ENCODE measurements at places on chromosomes 2 and 18.

- peak; percentile 55 for DNase-seq
Observed at GRCh38 chr18:54888933-54889332, 60.7 kb downstream of the RAB27B start.

DNA sequence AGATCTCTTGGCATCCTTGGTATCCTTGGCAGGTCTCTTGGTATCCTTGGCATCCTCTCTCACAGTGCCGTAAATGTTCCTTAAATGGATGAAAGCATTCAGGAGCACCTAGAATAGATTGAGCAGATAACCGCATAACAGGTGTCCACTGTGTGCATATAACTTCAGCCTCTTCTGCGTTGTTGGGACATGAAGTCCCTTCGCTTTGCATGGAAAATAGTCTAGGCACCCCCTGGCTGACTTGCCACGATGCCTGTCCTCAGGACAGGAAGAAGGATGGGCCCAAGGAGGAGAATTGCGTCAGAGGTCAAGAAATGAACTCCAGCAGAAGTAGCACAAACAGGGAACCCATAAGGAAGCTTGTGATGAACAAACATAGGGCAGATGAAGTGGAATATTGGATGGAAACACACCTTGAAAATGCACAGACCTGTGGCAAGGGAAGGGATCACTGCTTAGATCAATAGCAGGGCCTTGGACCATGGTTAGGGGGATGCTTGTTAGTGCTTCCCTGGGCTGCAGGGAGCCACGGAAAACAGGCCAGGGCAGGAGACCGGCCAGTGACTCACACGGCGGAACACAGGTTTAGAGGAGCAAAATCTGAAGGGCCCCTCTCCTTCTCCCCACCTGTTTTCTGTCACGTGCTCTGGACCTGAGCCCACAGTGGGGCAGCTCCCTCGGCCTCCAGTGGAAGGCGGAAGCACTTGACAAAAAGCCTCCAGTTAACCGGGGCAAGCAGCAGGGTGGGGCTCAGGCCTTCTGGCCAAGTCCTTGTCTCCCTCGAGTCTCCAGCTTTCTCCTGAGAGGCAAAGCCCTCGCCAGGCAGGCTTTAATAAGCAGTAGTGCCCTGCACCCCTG lies 99.2 kb upstream of the ASAP2 start:
- no peak for DNase-seq

DNA sequence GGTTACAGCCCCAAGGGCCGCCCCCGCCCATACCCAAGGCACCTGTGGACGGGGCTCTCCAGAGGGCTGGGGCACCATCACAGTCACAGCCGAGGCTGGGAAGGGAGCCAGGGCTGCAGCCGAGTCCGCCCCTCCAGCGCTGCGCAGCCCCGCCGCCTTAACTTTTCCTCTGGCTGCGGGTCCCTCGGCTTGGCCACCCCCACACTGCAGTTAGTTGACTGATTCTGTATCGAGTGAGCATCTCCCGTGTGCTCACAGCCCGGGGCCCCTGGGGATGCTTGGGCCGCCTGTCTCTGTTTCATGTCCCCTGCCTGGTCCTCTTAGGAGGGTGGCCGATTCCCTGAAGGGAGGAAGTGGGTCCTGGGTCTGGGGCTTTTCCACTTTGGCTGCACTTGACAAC lies 33.7 kb downstream of the EMILIN2 start:
- DNase-seq, result no peak

DNA sequence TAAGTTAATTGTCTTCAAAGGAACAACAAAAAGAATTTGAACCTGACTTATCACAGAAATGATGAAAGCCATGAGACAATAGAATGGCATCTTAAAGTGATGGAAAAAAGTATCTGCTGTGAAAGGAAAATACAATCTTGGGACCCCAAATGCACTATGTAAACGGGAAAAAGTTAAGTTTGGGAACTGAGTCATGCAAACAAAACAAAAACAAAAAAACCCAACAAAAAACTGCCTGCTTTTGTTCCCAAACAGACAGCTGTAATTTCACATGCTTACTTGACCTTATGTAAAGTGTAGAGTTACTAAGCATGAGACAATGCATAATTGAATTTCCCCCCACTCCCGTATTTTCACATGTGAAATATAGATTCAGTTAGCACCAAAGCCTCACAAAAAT lies 122.1 kb upstream of the RBMS1 start:
- no peak for DNase-seq

GRCh38 chr2:241950413-241951315 lies 81.1 kb downstream of the RTP5 start:
- peak; percentile 61 for DNase-seq

- no peak for DNase-seq
Observed at GRCh38 chr2:166032361-166032760, 78.8 kb upstream of the TTC21B start.

DNA sequence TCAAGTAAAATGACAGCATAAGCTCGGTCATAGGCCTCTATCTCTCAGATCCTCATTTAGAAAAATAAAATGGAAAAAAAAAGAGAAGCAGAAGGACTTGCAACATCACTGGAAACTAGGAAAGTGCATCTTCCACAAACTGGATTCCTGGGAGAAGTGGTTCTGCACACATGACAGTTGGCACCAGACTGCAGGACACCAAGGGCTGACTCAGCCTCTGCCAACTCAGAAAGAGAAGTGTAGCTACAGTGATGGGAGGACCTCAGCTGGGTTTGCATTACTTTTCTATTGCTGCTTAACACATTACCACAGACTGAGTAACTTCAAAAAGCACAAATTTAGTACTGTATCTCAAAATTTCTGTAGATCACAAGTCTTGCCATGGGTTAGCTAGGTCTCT lies 409.5 kb upstream of the GCFC2 start:
- no peak for DNase-seq

DNA sequence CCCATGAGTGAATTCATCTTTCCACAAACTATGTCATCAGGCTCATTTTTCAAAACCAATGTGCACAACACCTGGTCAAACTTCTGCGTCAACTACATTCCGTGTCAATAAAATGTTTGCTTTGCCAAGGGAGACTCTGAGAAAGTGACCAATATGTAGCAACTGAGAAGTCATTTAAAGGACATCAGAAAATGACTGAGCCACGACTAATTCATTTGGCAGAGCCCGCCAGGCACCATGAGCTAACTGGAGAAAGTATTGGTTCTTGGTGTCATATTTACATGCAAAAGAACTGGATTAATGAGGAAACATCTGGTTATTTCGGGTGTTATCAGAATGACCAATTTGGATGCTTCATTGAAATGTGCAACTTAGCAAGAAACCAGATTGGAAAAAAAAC lies 7.2 kb downstream of the RND3 start:
- DNase-seq, result peak; percentile 84

DNA sequence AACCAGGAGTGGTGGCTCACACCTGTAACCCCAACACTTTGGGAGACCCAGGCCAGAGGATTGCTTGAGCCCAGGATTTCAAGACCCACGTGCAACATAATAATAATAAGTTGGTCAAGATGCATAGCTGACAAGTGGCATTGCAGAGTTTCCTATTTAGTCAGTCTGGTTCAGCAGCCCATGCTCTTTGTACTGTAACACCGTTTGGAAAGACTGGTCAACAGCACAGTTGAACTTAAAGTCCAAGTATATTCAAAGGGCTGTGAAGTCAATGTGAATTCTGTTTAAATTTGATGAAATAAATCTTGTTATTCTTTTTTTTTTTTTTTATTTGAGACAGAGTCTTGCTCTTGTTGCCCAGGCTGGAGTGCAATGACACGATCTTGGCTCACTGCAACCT lies 1.5 kb upstream of the TRMT61B start:
- DNase-seq, result no peak

- peak; percentile 35 for DNase-seq
Observed at GRCh38 chr2:19675003-19675629, 226.7 kb downstream of the TTC32 start.

GRCh38 chr2:17867133-17867532 lies 11.3 kb upstream of the KCNS3 start:
- no peak for DNase-seq

- peak; percentile 84 for DNase-seq
Observed at GRCh38 chr2:203786549-203787351, 80.3 kb downstream of the CD28 start.

GRCh38 chr2:114699423-114699944 lies 257.0 kb downstream of the DPP10 start:
- no peak for DNase-seq

GRCh38 chr2:84293791-84294380 lies 165.2 kb downstream of the SUCLG1 start:
- no peak for DNase-seq

DNA sequence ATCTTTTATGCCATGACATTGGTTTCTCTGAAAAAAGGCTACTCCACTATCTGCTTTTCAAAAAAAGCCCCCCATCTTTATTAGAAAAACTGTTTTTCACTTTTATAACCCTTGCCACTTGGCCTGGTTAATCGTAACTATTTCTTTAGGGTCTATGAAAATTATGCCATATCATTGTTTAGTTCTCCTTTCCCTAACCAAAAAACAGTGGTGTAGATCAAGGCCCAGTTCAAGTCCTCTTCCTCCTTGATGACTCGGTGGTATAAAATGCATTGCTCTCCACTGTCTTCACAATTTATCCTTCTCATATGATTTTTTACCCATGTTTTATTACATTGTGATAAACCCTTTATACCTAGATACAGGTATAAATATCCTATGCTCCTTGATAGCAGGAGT lies 205.5 kb downstream of the ZNF521 start:
- peak; percentile 22 for DNase-seq

Measured in fibroblast of skin of right biceps (primary cell).